Activated T-cell treated with anti-CD3 and anti-CD28 coated beads, Interleukin-2, amount 50 U/mL, for 24 hours (primary cell): ENCODE measurements at places on chromosomes 16 and 17.

GRCh38 chr17:67435122-67435521 lies 58.0 kb downstream of the PITPNC1 start:
- DNase-seq, result no peak
- peak overlapping the region; percentile 95 for H3K27ac ChIP-seq
- H3K4me3 ChIP-seq, result peak overlapping the region; percentile 64
- H3K4me1 ChIP-seq, result peaks cover 93% of the 10 kb centered on the region
- H3K27me3 ChIP-seq, result no peaks in the 10 kb centered on the region

DNA sequence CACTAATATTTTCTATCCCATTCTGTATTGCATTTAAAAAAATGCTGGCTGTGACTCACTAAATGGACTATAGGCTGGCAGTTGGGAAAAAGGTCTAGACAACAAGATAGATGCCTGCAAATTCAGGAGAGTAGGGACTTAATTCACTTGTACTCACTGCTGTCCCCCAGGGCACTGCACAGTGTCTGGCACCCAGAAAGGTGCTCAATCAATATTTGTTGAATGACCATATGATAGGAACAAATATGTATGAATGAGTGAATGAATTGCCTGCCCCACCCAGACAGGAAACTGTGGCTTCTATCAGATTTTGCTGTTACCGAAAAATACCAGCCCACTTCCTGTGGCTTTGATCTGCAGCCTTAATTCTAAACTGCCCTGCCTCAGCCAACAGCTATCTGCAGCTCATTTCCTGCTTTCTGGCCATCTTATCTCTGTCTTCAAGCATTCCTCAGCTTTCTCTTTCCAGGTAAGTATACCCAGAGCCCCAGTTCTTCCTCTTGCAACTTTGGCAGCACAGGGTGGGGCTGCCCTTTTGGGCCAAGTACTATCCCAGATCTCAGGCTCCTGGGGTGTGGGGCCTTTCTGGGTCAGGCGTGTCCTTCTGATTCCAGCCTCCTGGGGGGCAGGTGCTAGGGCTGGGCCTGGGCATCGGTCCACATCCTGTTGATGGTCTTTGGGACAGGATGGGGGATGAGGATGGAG lies 15.3 kb upstream of the TNS4 start:
- peak overlapping the region; percentile 77 for H3K27ac ChIP-seq
- H3K4me3 ChIP-seq, result peak overlapping the region; percentile 65
- H3K27me3 ChIP-seq, result no peaks in the 10 kb centered on the region
- peak; percentile 49 for DNase-seq
- no peaks in the 10 kb centered on the region for H3K36me3 ChIP-seq

DNA sequence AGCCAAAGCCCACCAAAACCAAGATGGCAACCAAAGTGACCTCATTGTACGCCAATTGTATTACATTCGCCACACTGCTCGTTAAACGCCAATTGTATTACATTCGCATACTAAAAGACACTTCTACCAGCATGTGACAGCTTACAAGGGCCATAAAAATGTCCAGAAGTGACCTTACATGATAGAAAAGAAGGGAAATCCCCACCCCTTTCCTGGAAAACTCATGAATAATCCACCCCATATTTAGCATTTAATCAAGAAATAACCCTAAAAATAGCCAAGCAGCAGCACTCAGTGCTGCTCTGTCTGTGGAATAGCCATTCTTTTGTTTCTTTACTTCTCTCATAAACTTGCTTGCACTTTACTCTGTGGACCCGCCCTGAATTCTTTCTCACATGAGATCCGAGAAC lies 25.7 kb downstream of the PSMD7 start:
- H3K4me1 ChIP-seq, result peaks cover 2% of the 10 kb centered on the region
- no peak overlapping the region for H3K4me3 ChIP-seq
- H3K36me3 ChIP-seq, result peaks cover 44% of the 10 kb centered on the region
- DNase-seq, result no peak

- no peak overlapping the region for H3K27ac ChIP-seq
- no peak for DNase-seq
- H3K4me1 ChIP-seq, result no peaks in the 10 kb centered on the region
- no peaks in the 10 kb centered on the region for H3K27me3 ChIP-seq
These were observed 14.7 kb downstream of the CA7 start for GRCh38 chr16:66858740-66859396.

DNA sequence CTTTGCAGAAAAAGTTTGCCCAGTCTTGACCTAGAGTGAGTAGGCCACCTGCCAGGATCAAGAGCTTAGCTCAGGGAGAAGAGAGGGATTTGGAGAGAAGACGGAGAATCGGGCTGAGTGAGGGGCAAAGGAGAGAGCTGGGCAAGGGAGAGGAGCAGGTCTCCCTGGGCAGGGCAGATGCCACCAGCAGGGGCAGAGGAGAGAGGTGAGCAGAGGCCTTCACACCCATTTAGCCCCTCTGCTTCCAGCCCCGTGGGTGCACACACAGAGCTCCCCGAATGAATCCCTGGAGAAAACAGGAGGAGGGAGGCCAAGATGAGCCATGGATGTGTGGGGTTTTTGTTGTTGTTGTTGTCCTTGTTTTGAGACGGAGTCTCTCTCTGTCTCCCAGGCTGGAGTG lies 29.2 kb downstream of the TBX4 start:
- no peak overlapping the region for H3K27ac ChIP-seq
- H3K27me3 ChIP-seq, result peaks cover 5% of the 10 kb centered on the region
- peak; percentile 13 for DNase-seq
- H3K36me3 ChIP-seq, result no peaks in the 10 kb centered on the region
- no peaks in the 10 kb centered on the region for H3K4me1 ChIP-seq
- no peak overlapping the region for H3K4me3 ChIP-seq

DNA sequence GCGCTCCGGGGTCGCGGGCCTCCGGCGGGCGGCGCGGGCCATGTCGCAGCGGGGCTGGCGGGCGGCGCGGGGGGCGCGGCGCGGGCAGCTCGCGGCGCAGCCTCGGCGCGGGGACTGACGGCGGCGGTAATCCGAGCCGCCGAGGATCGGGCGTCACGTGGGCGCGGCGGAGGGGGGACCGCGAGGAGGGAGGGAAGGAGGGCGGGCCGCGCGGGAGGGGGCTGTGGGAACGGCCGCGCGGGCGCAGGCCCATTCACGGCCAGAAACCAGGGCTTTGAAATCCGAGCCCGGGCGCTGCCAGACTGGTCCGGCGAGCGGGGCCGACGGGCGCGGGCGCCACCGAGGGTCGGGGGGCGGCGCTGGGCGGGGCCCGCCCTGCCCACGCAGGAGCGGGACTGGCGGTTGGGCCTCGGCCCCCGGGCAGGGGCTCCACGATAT lies at the start of gene MTSS2:
MTSS2 (minus strand) TSS at position 116 of the 438 bp plus-strand sequence. CDS start 262 bp downstream, outside the sequence.
- peak within 1 kb of the TSS; percentile 37 for H3K27ac ChIP-seq
- peaks cover 11% of the 10 kb centered on the region for H3K4me1 ChIP-seq
- H3K36me3 ChIP-seq, result no peaks in the 10 kb centered on the region
- peak; percentile 56 for DNase-seq
- H3K4me3 ChIP-seq, result peak within 1 kb of the TSS; percentile 65
- H3K27me3 ChIP-seq, result peaks cover 38% of the 10 kb centered on the region
